ENCODE measurements at places on chromosomes 4 and X.
A peak's percentile ranks its signal among the peaks of the same experiment; 100 is the strongest.

GRCh38 chrX:133668225-133668931 is 253.1 kb upstream of the GPC4 start:
- no peak for DNase-seq

GRCh38 chr4:77601614-77602187 is 3.9 kb upstream of the CXCL13 start:
- DNase-seq = no peak

DNA sequence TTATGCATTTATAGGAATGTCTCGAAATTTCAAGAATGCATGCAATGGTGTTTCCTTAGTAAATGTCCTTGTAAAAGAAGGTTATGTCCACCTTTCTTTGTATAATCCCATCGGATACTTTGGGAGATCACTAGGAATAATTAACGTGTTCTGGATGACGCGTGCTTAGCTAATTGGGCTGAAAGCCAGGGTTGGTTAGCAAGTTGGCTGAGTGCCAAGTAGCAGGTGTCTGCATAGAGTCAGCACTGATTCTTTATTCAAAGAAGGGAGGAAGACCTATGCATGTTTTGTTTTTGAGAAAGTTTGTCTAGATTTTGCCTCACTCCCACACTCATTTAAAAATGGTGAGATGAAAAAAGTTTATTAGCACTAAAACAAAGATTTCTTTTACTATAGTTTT is 144.6 kb downstream of the SOX3 start:
- no peak for DNase-seq

- DNase-seq = no peak
Observed at GRCh38 chr4:168667921-168668320, 171.1 kb downstream of the PALLD start.

DNA sequence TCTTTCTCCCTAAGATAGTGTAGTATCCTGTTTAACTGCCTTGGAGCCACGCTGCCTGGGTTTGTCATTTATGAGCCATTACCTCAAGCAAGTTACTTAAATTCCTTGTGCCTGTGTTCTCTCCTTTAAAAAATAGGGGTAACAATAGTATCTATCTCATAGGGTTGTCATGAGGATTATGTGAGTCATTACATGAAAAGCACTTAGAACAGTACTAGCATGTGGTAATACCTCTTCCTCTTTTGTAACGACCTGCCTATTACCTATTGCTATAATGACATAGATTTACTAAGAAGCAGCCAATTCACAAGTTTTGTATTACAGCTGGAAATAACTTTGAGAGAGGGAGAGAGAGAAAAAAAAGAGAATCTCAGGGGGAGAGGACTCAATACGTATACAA is 834.7 kb downstream of the RAPGEF2 start:
- DNase-seq = no peak

DNA sequence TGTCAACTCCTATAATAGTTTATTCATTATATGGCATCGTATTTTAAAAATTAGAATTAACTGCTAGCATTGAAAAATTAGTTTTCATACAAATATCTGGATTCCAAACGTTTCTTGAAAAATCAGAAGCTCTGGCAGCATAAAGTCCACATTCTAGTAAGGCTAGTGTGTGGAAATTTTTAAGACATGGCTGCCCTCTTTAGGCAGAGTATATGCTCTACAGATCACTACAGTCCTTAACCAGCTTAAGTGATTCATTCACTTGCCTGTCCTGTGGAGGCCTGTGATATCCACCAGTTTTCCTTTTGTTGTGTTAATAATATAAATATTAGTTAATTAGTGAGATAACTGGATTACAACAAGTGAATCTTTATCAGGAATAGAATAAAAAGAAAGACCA is 287.2 kb downstream of the OPHN1 start:
- no peak for DNase-seq

DNA sequence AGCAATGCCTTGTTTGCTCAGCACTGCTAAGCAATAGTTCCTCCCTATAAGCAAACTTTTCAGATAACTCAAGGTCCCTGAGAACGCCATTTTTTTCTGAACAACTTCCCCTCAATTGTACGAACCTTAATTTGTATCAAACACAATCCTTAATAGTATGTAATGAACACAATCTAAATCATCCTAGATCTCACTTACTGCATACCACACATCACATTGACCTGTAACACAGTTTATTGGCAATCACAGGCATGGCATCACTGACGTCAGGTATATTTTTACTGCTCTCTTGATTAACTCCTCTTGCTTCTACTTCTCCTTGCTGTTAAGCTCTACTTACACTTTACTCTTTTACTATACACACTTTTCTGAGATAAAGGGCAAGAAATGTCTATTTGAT is 67.0 kb downstream of the TAPT1 start:
- DNase-seq = no peak

GRCh38 chr4:42713391-42713790 is 56.5 kb upstream of the ATP8A1 start:
- no peak for DNase-seq

GRCh38 chrX:101759000-101759399 is 99.3 kb upstream of the ARMCX2 start:
- DNase-seq = no peak

- DNase-seq = no peak
Observed at GRCh38 chrX:71910643-71910985, at the start of gene NHSL2. Gene NHSL2 (plus strand): TSS chrX:71910845.

- no peak for DNase-seq
Observed at GRCh38 chr4:180028682-180029081, 2214.5 kb upstream of the TENM3 start.

- no peak for DNase-seq
Observed at GRCh38 chr4:33262824-33263223, 2542.7 kb downstream of the PCDH7 start.

DNA sequence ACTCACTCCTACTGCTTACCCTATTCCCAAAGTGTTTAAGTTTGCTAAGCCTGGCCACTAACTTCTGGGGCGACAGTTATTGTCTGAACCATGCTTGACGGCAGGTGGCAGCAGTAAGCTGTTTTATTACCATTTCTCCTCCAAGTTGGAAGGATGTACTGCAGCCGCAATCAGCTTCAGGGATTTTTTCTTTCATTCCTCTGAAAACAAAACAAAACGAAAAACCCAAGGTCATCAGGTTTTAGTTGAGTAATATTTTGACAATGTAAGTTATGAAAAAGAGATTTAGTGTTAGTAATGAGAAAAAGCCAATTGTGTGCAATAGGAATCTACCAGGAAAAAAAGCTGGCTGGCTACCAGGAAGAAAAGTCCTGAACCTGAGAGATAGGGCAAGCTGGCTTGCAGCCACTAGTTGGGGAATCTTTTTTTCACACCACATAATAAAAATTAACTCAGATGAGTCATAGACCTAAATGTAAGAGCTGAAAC is 13.2 kb upstream of the RAB9B start:
- DNase-seq = peak; percentile 1

DNA sequence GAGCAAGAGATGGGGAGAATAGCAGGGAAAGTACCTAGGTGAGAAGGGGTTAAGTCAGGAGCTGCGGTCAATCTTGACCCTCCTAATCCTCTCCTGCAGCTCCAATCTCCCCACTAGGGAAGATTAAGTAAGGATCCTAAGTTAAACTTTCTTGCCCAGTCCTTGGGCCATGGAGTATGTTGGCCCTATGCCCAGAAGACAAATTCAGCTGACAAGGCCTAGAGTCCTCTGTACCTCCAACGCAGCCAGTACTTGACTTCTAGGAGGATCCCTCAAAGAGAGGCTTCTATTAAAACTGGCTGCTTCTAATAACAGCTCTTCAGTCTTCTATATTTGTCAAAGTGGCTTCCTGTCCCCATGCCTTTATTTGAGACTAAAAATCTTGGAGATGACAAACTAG is 1.4 kb downstream of the CLDN2 start:
- no peak for DNase-seq

- no peak for DNase-seq
Observed at GRCh38 chrX:20412871-20413486, 146.3 kb upstream of the RPS6KA3 start.

DNA sequence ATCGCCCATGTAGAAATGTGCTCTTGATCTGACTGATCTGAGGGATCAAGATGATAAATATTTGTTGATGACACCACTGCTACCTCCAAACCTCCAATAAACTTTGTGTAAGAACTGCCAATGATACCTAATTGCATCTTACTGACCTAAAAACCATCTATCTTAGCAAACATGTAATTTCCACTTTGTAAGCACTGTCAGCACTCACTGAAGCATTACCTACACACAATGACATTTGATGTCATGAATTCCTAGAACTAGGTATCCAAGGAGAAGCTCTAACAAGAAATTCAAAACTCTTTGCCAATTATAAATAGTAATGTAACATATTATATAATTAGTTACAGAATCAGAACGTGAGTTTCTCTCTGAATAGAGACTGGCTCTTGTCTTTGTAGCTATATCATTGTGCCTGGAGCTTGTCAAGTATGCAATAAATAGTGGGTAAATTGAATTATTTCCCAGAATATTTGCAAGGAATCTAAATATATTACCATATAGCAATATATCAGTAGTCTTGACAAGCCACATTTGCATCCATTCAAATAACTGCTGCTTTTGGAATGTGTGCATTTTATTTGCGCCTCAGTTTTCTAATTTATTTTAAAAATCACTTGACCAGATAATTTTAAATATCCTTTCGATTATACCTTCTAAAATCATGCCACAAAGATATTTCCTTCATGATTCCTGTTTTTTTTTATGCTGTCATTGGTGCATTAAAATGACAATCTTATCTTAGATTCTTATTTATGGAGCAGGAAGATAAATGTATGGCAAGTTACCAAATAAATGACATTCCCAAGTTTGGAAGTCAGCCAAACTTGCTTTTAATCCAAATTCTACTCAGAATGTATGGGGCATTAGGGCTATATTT is 232.3 kb upstream of the NEIL3 start:
- no peak for DNase-seq
